ENCODE measurements at places on chromosomes 12 and 14.

DNA sequence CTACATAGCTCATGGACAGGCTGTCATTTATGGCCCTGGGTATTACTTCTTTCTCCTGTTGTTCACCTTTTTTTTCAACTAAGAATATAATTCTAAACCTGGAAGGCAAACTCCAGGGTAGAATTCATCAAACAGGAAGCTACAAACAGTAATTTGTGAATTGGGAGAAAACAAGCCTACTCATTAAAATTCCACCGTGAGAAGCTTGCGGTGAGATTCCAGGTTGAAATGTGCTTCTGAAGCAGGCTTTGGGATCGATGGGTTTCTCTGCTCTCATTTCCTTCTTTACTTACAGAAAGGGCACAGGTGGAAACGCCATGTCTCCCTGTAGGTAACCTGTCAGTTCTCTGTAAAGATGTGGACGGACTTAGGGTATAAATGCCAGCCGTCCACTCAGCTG is 257.5 kb downstream of the TMEM132C start:
- no peak for DNase-seq

DNA sequence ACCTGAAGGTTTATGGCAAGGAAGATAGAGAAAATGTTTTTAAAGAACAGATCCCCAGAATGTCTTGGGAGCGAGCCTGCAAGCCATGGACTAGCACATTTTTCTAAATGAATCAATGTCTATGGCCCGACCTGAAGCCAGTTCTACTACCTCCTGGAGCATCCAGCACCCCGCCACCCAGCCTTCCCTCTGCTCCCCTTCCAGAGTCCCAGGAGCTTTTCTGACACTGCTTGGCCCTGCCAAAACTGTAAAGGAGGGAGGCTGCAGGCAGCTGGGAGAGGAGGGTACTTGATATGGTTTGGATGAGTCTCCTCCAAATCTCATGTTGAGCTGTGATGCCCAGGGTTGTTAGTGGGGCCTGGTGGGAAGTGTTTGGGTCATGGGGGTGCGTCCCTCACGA is 95.5 kb upstream of the FZD10 start:
- no peak for DNase-seq

- no peak for DNase-seq
These were observed 968 bp upstream of the ARID4A start for GRCh38 chr14:58297412-58297761.

DNA sequence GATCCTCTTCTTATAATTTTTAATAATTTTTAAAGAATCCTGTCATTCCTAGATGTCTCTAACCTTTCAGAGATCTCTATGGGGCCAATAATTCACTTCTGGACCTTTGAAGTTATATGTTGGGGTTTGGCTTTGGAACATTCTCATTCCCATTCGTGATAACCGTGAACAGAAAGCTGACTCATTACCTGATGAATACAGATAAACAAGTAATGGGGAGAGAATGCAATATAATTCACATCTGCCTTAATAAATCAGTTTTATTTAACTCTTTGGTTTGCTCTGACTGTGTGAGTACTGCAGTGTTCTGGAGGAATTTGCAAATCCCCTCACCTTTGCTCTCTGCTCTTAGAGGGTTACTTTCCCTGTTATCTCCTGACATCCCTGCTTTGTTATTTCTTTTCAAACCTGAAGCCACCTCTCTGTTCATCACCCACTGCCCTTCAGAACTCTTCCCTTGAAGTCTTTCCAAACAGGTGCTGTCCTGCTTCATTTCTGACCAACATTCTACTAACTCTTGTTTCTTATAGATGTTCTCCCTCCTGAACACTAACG is 79.6 kb upstream of the SLC38A2 start:
- no peak for DNase-seq

GRCh38 chr14:93430315-93431035 is at the start of gene UNC79:
TSS of gene UNC79 (plus strand) at chr14:93430939. CDS start at chr14:93431030, 91 bp downstream.
- no peak for DNase-seq

GRCh38 chr12:99901181-99901580 is 83.6 kb downstream of the ANKS1B start:
- DNase-seq, result no peak

Data from thoracic aorta (tissue), 2 donors.